Activated naive CD4-positive, alpha-beta T cell (primary cell): ENCODE measurements at places on chromosomes 4 and X.

GRCh38 chrX:129433945-129434344 lies 89.3 kb downstream of the SMARCA1 start:
- no peak for DNase-seq

GRCh38 chrX:20042221-20042620 lies 51.4 kb upstream of the BCLAF3 start:
- DNase-seq = no peak

- DNase-seq = no peak
Measured at GRCh38 chrX:39750848-39751247, 346.9 kb downstream of the BCOR start.

- no peak for DNase-seq
Measured at GRCh38 chr4:101237773-101238172, 109.6 kb downstream of the PPP3CA start.

DNA sequence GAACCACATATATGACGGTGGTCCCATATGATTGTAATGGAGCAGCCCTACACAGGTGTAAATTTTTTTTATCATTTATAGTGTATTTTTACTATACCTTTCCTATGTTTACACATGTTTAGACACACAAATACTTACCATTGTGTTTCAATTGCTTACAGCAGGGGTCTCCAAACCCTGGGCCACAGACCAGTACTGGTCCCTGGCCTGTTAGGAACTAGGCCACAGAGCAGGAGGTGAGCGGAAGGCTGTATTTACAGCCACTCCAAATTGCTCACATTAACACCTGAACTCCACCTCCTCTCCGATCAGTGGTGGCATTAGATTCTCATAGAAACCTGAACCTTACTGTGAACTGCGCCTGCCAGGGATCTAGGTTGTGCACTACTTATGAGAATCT lies 201.8 kb upstream of the NDST4 start:
- no peak for DNase-seq

GRCh38 chrX:137549851-137550664 lies 15.9 kb upstream of the ZIC3 start:
- no peak for DNase-seq

DNA sequence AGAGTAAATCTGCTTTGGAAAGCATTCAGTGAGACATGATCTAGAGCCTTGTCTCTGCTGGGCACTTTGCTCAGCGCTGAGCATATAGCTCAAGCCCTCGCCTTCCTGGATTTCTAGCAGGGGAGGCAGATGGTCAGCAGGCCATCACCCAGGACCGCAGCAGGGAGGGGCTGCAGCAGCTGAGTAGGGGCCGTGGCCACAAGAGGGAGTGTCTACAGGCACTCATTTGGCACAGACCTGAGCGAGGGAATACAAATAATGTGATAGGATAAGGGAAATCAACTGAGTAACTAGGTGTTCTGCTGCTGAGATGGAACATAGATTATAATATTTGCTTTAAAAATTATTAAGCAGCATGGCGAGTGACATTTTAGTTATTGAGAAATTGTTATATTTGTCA lies 30.2 kb downstream of the OFD1 start:
- DNase-seq = no peak

GRCh38 chr4:7861440-7861881 lies 78.2 kb downstream of the AFAP1 start:
- DNase-seq = no peak

- DNase-seq = peak; percentile 55
Measured at GRCh38 chrX:16869393-16870094, 618 bp downstream of the RBBP7 start.

- DNase-seq = no peak
Measured at GRCh38 chr4:152540293-152540674, 4.4 kb upstream of the FBXW7 start.

DNA sequence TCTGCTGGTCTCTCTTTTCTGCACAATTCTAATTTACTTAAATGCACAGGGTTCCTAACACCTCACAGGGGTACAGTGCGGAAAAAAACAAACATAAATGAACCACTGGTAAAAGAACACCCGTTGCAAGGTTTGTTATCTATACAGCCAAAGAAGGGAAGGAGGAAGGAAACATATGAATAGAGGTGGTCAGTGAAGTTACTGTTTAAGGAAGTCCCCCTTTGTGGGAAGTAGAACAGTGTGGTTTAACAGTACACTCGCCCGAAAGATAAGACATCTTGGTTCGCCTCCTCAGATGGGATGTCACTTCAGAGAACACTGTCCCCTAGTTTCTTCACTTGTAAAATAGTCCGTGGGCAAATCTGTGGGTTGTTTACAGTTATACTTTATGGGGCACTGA lies 57.5 kb downstream of the TEC start:
- DNase-seq = no peak

DNA sequence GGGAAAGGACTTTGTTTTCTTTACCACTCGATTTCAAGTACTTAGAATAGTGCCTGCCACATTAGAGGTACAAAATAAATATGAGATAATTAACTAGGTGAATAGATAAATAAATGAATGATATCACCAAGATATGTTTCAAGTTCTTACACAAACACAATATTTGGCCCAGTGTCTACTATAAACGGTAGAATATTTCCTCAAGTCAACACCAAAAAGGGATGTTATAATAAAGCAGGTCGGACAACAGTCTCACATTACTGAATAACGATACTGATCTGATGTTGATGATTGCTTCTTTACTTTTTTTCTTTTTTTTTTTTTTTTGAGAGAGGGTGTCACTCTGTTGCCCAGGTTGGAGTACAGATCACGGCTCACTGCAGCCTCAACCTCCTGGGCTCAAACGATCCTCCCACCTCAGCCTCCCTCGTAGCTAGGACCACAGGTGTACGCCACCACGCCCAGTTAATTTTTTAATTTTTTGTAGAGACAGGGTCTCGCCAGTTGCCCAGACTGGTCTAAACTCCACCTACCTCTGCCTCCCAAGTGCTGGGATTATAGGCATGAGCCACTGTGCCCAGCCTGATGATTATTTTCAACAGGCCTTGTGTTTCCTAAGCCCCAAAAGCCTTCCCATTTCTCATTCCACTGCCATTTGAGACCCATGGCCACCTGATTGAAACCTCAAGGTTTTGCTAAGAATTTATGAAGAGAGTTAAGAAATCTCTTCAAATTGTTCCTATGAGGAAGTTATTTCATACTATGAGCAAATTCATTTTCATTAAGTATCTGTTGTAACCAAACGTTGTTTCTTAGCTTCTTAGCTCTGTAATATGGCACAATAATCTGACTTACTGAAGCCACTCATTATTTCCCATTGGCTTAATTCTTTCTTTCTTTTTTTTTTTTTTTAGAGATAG lies 2.3 kb downstream of the MANBA start:
- DNase-seq = no peak

DNA sequence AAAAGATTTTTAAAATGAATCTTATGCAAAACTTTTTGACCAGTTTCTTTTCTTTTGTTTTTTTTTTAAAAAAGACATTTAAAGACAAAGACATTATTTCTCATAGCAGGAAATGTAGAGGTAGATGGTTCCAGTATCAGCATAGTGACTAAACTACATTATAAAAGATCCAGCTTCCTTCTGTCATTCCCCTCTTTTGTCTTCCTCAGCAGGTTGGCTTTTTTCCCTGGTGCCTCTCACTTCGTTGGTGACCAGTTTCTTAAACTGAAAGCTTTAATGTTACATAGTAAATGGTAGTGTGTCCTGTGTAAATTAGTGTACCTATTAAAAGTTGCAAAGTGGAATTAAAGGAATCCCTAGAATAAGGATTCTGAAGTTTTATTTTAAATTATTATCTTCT lies 36.1 kb downstream of the DCK start:
- no peak for DNase-seq

DNA sequence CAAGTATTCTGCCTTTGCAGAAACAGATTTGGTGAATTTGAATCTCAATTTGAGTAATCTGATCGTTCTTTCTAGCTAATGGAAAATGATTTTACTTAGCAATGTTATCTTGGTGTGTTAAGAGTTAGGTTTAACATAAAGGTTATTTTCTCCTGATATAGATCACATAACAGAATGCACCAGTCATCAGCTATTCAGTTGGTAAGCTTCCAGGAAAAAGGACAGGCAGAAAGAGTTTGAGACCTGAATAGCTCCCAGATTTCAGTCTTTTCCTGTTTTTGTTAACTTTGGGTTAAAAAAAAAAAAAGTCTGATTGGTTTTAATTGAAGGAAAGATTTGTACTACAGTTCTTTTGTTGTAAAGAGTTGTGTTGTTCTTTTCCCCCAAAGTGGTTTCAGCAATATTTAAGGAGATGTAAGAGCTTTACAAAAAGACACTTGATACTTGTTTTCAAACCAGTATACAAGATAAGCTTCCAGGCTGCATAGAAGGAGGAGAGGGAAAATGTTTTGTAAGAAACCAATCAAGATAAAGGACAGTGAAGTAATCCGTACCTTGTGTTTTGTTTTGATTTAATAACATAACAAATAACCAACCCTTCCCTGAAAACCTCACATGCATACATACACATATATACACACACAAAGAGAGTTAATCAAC lies 15.3 kb downstream of the PLP1 start:
- DNase-seq = no peak

DNA sequence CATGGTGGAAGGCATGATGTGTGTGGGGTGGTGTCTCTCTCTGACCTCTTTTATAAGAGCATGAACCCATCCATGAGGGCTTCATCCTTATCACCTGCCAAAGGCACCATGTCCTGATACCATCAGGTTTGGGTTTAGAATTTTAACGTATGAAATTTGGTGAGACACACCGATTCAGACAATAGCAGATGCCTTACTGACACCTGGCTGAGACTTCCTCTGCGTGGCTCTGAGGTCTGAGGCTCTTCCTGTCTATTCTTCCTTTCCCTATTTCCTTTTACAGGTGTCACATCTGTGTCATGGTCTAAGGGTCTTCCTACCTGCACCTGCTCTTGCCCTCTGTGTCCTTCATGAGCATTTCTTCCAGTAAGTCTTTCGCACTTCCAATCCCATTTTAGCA lies 320.7 kb upstream of the CLNK start:
- no peak for DNase-seq

DNA sequence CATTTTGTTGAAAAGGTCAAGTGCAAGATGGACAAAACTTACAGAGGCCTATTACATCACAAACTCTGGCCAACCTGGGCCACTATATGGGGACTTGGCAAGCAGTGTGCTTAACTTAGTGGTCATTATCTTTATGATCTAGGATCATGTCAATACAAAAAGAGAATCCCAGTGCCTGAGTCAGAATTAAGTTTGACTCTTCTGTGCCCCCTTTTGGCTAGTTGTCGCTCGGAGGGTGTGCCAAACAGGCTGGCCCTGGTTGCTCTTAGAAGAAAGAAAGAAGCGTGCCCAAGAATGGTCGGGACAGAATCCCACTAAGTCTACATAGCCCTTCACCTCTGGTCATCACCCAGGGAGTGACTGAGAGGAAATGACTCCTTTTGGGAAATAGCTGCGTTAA lies 100.1 kb downstream of the EIF4E start:
- peak; percentile 1 for DNase-seq

DNA sequence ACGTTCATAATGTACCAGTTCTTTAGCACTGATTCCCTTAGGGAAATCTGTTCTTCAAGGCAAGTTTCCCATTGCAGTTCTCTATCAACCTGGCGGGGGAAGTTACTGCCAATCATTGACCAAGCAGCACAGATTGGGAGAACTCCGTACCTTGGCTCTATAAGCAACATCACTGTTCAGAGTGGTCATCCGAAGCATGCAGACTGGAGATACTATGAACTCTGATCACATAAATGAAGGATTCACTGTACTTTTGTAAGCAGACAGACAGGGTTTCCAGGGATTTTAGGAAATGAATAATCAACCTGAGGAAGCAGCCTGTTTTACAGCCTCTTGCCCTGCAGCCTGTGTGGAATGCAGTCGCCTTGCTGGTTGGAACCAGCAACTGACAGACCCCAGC lies 63.8 kb upstream of the WWC2 start:
- no peak for DNase-seq

DNA sequence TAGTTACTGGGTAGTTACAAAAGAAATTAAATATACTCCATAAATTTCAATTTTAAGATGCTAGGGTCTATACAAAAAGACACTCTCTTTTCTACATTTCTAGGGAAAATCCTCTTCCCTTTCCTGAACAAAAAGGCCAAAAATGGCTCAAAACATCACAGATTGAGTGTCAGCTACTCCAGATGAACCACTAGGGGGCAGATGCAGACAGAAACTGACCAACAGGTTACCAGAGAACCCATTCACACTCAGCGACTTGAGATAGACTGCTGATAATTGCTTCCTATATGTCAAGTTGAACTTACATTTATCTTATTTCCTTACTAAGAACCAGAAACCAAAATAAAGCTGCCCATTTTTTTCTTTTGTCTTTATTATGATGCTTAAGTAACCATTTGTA lies 83.4 kb upstream of the MID1IP1 start:
- DNase-seq = no peak

DNA sequence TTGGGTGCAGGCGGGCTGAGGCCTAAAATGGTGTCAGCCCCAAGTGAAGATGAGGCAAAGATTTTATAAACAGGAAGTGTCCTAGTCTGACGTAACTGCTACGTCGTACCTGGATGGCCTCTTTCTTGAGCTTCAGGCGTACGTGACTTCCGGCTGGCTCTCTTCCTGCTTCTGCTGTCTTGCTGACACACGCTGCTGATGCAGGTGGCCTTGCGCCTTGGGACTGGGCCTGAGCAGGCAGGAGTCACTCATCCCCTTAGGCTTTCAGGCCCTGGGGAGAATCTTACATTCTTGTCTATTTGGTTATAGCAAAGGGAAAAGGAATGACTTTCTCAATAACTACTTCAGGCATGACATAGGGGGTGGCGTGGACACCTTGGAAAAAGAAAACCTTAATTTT lies 20.1 kb upstream of the ABRAXAS1 start:
- no peak for DNase-seq

GRCh38 chrX:96721354-96721753 lies 36.7 kb downstream of the DIAPH2 start:
- DNase-seq = no peak

GRCh38 chrX:153778684-153779101 lies 2.1 kb upstream of the SRPK3 start:
- DNase-seq = no peak

DNA sequence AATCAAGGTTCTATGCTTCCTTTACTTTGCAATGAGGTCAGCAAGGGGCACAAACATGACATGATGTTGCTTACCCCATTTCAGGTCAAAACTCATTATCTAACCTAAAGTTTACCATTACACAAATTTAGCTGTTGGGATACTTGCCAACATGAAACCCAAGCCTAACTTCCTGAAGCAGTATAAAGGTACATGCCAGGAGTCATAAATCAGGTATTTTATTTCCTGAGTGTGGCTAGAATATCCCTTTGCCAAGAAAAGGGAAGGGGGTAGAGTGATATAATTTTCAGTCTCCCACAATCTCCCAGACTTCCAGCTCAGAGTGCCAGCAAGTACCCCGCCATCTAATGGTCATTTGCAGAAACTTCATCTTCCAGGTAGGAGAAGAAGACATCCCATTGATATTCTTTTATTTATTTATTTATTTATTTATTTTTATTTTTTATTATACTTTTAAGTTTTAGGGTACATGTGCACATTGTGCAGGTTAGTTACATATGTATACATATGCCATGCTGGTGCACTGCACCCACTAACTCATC lies 136.6 kb downstream of the NEXMIF start:
- DNase-seq = no peak

DNA sequence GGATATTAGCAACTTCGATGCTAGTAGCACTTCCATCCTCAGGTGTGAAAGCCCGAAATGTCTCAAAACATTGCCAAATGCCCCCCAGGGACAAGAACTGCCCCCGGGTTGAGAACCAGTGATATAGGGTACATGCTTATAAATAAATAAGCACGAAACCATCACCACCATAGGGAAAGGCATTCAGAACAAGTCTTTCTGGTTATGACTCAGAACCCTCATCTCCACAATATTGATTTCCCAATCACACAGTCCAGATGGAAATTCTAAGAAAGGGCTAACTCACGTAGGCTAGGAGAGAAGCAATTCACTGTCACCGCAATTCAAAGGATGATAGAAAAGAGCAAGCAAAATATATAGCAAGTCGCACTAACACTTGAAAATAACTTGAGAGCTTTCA lies 84.8 kb downstream of the ANOS1 start:
- no peak for DNase-seq
